ENCODE measurements at places on chromosomes 11 and 22.

DNA sequence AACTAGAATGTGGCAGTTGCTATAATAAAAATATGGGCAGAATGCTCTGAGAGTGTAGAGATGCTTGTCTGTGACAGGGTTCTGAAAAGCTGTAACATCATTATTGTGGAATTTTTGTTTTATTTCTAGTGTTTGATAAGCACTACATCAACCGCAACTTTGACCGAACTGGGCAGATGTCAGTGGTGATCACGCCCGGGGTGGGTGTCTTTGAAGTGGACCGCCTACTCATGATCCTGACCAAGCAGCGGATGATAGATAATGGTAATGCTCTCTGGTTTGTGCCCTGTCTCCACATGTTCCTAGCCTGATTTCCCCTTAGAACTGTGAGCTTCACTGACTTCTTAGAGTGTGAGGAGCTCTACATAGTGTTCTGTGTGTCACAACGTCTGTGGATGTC lies 48.8 kb downstream of the DEPDC5 start:
- no peak for DNase-seq

- no peak for DNase-seq
Observed at GRCh38 chr11:69971741-69972140, 106.4 kb upstream of the ANO1 start.

GRCh38 chr11:3090096-3090901 lies 33.1 kb upstream of the CARS1 start:
- no peak for DNase-seq

GRCh38 chr11:64534950-64535349 lies 56.1 kb upstream of the SLC22A12 start:
- no peak for DNase-seq

- DNase-seq, result no peak
Observed at GRCh38 chr22:25841775-25842174, 99.8 kb downstream of the MYO18B start.

DNA sequence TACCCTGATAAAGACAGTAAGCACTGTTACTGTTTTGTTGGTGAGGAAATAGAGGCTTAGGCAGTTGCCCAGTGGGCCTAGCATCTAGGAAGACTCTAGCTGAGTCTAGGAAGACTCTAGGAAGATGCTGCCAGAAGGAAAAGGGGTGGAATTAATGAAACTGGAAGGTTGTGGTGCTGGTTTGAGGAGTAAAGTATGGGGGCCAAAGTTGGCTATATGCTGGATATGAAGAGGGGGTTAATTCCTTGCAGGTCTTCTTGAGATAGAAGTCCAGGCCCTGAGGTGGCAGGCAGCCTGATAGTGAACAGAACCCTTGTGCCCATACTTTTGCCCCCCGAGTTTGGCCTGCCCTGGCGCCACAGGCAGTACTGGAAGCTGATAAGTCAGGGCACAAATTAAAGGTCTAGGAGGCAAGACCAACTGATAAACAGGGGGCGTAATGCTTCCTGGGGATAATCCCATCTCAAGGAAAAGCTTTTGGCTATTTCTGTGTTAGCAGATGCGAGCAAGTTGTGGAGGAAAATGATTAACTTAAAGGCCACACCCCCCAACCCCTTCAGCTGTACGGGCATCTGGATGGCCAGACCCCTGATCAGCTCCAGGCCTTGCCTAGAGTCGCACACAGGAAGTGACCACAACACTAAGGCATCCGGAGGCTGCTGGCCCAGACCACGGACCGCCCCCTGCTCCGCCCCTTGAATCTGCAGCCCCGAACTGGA lies 3.1 kb downstream of the ILK start:
- DNase-seq, result peak; percentile 84

- DNase-seq, result no peak
Observed at GRCh38 chr11:69580529-69580928, 60.4 kb upstream of the CCND1 start.

GRCh38 chr11:128188346-128189004 lies 398.9 kb downstream of the ETS1 start:
- no peak for DNase-seq

DNA sequence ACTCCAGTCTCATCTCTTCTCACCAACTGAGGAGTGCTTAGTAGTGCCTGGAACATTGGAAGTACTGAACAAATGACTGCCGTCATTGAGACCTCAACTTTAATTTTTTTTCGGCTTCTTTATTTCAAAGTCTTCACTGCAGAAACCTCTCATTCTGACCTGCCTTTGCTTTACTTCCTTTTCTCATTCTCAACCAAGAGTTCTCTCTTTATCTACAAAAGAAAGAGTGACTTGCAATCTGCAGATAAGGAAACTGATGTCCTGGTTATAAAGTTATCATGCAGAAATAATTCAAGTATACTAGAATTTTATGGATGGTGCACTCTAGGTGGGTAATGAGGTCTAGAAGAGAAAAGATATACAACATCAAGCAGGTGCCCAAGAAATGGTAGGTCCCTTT lies 1.2 kb upstream of the EED start:
- no peak for DNase-seq

GRCh38 chr22:44067033-44067432 lies 42.9 kb downstream of the PARVB start:
- DNase-seq, result no peak

DNA sequence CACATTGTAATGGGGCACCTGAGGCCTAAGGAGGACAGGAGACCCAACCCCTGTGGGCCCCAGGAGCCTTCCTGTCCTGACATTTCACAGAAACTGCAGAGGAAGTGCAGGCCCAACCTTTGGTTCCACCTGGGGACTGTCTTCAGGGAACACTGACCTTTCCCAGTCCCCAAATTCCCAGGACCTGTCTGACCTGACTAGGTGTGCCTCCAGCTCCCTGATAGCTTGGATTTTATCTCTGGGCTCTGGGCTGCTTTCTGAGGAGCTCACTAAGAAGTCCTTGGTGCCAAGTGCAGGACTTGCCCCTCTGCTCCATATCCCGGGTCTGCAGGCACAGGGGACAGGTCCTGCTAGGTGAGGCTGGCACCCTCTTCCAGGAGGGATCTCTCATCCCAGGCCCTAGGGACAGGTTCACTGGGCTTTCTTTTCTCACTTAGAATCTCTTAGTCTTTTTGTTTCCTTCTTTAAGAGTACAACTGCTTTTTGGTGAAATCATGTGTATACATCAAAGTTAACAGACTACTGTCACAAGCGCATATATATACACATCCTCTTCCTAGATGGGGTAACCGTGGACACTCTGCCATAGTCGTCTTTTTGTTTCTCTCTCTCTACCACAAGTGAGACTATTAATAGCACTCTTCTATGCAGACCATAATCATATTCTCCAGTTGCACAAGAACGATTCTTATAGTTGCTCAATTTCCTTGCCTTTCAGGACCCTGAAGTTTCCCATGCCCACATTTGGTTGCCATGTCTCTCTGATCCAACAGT lies 72.0 kb upstream of the IGLL5 start:
- no peak for DNase-seq

DNA sequence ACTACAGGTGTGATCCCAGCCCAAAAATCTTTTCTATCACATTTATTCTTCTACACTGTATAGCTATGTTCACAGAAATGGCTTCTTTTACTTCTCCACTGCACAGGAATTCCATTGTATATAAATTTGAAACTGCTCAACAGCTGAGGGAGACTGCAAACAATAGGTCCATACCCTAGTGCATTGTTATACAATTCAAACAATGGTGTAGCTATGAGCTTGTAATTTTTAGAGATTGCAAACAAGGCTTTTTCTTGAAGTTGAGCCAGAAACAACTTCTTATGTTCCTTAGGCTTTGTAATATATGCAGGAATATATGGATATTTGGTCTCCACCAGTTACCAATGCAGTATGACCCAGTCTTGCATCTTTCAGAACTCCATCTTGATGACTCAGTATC lies 19.5 kb upstream of the SIK3 start:
- no peak for DNase-seq

DNA sequence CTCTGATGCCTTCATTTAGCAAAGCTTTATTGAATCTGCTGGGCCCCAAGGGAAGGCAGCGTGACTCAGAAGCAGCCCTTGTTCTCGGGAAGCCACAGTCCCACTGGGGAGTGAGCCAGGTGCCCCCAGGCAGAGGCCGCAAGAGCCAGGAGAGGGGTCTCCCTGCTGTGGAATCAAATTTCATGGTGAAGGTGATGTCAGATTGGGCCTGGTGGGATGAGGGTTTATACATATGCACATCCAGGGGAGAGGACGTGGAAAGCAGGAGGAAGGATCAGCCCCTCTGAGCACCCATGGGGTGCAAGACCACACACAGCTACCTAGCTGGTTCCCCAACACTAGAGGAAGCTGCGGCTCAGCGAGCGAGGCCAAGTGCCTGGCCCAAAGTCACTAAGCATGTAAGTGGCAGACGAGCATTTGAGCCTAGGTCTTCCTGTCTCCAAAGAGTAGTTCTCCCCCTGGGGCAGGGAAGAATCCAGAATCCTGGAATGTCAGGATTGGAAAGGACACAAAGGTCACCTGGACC lies 2.0 kb downstream of the SYNGR1 start:
- DNase-seq, result no peak

GRCh38 chr22:43745411-43745770 lies 66.7 kb downstream of the EFCAB6 start:
- DNase-seq, result no peak

GRCh38 chr11:127601578-127601977 lies 601.0 kb upstream of the KIRREL3 start:
- DNase-seq, result no peak

GRCh38 chr22:43004362-43005035 lies 10.4 kb downstream of the PACSIN2 start:
- no peak for DNase-seq

DNA sequence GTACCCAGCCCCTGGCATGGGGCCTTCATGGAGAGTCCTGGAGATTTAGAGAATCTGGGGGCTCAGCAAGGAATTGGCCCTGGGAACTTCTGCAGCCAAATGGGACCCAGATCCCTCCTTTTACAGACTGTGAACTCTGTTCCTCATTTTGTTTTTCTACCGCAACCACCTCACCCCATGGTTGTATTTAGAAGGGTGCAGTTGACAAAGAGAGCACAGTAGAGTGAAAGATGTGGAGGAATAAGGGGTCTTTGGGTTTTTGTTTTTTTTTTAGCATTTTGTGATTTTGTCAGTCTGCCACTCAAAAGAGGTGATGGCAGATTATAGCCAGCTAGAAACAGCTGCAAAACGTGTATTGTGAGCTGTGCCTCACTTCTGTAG lies 1.9 kb downstream of the ZNF74 start:
- no peak for DNase-seq

DNA sequence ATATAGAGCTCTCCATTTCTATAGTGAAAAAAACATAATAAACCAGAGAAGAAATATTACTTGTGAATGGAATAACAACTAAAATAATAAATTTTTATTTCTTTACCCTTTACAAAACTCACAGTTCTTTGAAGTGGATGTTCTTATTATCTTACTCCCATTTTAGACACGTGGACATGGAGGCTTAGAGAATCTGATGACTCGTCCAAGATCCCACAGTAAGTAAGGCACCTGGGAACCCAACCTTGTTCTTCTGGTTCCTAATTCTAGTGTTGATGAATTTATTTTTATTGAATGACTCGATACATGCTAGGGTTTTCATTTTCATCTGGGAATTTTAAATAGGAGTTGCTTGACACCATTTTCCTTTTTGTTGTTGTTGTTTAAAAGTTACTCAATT lies 1.8 kb downstream of the BPIFC start:
- DNase-seq, result no peak

- peak; percentile 13 for DNase-seq
Observed at GRCh38 chr22:23058063-23058462, 12.3 kb upstream of the GNAZ start.

- DNase-seq, result no peak
Observed at GRCh38 chr11:1157645-1158591, at the start of gene MUC5AC. Gene MUC5AC (plus strand): TSS chr11:1157953. CDS start chr11:1158000, 47 bp downstream.

DNA sequence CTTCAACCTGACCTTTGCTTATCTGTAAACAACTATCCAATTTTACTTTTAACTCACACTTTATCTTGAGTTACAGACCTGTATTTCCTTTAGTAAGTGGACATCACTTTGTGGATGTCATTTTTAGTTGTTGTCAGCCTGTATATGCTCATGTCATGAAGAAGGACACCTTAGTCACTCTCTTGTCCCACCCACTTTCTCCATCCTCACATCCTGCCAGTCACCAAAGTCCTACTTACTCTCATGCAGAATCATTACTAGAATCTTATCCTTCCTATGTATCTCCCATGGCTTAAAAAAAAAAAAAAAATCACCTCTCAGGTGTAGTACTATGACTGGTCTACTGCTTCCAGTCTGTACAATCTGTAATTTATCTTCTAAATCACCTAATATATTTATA lies 43.3 kb downstream of the SESN3 start:
- DNase-seq, result no peak

GRCh38 chr11:15905366-15906104 lies 450.8 kb downstream of the SOX6 start:
- no peak for DNase-seq

- DNase-seq, result no peak
Observed at GRCh38 chr11:129637473-129637872, 178.2 kb upstream of the TMEM45B start.

- DNase-seq, result no peak
Observed at GRCh38 chr11:120334332-120334731, 1.9 kb upstream of the ARHGEF12 start.

GRCh38 chr22:42228483-42228882 lies 42.0 kb downstream of the TCF20 start:
- DNase-seq, result no peak

- no peak for DNase-seq
Observed at GRCh38 chr11:72551571-72551970, 117.2 kb upstream of the CLPB start.

- DNase-seq, result no peak
Observed at GRCh38 chr11:94031625-94032024, 10.5 kb downstream of the HEPHL1 start.

GRCh38 chr11:44356351-44356750 lies 46.4 kb upstream of the ALX4 start:
- no peak for DNase-seq

DNA sequence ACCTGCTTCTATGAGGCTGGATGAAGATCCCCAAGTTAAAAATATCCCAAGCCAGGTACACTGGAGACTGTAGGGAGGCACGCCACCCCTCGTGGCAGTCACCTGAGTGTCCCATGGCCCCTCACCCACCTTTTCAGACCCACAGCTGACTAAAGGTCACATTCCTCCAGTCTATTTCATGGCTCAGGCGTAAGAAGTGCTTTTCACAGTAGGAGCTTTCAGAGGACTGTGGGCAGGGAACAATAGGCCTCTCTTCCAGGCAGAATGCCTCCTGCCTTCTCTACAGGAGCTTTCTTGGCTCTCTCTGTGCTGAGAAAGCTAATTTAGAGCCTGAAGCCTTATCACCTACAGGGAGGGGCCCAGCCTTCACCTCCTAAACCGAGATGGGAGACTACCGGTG lies 73.8 kb downstream of the C11orf58 start:
- no peak for DNase-seq

DNA sequence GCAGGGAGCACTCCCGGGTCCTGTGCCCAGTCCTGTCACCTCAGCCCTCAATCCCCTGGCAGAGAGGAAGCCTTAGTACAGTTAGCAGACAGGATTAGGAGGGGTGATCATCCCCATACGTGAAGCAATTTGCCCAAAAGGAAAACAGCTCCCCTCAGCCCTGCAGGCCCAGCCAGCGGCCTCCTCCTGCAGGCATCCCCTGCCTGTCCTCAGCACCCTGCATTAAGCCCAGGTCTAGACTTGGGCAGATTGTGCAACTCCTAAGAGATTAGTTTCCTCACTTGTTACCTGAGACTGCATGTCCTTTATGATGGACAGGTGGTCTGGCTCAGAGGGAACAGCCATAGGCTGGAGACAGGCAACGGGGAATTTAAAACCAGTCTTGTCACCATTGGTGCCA lies 95.5 kb upstream of the TMEM45B start:
- DNase-seq, result no peak

Data from activated effector memory CD4-positive, alpha-beta T cell treated with anti-CD3 and anti-CD28 coated beads, Interleukin-2, amount 50 U/mL, for 16 hours (primary cell).